GDM1 (cell line): ENCODE measurements at places on chromosomes 1 and 21.

DNA sequence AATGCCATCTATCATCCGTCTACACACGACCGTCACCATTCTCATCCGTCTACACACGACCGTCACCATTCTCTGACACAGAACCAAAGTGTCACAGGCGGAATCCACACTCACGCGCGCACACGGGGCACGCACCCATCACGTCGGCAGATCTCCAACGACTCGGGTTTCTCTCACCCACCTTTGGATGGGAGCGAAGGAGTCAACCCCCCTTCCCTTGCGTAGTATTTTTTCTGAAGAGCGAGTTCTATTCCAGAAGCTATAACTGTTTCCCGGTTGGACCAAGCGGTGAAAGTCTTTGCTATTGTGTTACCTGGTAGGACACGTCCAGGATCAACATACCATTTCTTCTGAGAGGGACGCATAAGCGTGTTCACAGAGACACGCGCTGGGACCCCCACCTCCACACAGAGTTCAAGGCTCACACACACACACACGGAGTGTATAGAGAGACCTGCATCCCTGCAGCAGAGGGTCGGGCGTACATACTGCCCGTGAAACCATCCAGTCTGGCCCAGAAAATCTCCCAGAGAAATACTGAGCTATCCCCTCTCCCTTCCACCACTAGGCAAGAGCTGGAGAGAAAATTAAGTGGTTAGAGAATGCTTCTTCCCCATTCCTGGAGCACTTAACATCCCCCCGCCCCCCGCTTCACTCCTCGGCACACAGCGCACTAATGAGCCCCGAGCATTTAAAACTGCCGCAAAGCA, 741 bp downstream of the DUSP10 start:
- DNase-seq, result peak; percentile 50

- no peak for DNase-seq
Measured at GRCh38 chr1:156813750-156814570, 2.7 kb downstream of the SH2D2A start.

DNA sequence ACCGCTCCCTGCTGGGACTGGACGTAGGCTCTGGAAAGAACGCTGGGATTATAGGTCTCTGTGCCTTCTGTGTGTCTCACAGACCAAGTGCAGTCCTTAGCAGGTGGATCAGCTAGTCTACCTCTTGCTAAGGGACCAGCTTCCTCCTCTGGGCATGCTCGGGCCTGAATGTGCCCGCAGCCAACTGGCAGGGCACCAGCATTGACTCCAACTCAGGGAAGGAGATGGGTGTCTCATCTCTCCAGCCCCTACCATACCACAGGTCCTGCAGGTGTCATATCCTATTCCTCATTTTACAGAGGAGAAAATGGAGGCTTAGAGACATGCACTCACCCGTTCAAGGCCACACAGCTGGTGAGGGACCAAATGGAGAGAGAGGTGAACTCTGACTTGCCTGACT, 340.2 kb downstream of the PTPRU start:
- no peak for DNase-seq

DNA sequence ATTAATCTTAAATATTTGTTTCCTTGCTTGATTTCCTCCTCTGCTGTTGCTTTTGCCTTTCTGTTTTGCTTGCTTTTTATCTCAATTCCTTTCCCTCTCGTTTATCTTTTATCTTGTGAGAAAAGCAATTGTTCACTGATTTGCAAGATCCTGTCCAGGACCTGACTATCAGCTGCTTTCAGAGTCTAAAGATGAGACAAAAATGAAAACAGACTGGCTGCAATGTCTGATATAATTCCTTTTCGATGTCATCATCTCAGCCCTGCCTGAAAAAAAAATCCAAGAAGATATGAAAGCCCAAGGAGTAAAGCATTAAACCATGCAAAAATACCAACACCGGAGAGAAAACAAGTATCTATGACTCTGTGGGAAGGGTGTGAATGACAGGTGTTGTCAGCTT, 225.5 kb downstream of the PATJ start:
- DNase-seq, result no peak

DNA sequence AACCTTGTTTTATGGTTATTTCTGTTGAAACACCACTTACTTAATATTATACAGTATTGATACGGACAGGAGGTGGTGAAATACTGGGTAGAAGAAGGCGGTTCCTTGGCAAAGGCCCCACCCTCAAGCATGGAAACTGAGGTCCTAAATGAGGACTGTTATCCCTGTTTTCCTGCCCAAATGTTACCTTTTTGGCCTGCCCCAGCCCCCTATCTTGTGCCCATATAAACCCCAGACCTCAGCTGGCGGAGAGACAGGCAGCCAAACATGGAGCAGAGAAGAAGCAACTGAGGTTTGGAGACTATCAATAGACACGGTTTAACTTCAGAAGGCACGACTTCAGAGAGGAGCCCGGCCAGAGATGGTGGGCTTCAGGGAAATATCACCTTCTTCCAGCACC, 640.1 kb downstream of the PTPRU start:
- DNase-seq, result no peak

GRCh38 chr1:245026247-245026646, 128.5 kb upstream of the KIF26B start:
- no peak for DNase-seq

DNA sequence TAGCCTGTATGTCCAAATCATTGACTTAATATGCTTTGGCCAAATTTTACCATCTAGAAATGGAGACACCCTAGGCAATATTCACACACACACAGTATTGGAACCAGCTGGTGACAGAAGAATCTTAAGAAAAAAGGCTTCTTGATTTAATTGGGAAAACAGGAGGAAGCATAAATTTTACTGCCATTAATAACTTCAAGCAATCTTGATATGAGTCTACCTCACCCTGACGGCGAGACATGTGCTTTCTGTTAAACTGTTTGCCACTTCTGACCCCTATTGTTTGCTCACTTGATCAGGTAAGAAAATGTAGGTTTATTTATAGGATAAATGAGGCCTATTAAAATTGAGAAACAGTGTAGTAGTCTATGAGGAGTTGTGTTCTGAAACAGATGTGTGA, 73.2 kb downstream of the KIFAP3 start:
- DNase-seq, result no peak

DNA sequence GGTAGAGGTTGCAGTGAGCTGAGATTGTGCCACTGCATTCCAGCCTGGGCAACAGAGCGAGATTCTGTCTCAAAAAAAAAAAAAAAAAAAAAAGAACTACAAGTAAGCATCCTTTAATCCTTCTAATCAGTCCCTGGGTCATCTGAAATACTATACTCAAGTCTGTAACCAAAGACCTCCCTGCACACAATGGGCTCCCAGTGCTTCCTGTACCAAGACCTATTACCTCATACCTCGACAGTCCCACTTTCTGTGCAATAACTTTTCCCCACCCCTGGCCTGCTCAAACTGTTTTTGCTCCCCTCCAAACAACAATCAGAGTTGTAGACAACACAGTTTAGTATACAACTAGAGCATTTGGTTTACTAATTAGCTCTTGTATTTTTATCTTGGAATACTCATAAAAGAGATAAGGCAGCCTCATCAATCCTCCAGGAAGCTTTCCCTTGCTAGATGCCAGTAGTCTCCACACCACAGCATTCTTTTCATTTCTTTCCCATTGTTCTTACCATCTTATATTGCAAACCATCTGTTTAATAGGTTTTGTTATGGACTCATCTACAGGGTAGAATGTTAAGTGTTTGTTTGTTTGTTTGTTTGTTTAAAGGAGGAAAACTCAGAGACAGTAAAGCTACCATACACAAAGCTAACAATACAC, 19.2 kb upstream of the RLF start:
- DNase-seq, result no peak

DNA sequence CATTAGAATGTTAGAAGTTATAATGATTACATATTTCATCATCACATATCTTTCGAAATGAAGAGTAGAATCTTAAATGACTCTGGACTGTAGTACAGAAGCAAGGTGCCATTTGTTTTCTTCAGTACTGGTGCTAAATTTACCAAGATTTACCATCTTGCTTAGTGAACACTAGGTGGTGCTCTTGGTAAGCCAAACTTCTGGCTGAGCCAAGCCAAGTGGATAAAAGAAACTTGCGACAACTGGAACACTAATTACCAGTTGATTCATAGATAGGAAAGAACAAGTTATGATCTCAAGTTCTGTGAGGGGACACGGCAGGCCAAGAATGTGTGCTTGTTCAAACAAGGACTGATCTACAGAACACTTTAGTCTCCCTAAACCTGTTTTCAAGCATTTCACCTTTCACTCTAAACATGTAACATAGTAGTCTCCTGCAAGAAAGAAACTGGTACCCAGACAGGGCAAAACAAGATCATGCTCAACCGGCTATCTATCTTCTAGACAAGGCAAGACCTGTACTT, 19.8 kb downstream of the SPRTN start:
- DNase-seq, result peak; percentile 30

GRCh38 chr1:18883636-18884418, 18.5 kb downstream of the ALDH4A1 start:
- DNase-seq, result peak; percentile 12

DNA sequence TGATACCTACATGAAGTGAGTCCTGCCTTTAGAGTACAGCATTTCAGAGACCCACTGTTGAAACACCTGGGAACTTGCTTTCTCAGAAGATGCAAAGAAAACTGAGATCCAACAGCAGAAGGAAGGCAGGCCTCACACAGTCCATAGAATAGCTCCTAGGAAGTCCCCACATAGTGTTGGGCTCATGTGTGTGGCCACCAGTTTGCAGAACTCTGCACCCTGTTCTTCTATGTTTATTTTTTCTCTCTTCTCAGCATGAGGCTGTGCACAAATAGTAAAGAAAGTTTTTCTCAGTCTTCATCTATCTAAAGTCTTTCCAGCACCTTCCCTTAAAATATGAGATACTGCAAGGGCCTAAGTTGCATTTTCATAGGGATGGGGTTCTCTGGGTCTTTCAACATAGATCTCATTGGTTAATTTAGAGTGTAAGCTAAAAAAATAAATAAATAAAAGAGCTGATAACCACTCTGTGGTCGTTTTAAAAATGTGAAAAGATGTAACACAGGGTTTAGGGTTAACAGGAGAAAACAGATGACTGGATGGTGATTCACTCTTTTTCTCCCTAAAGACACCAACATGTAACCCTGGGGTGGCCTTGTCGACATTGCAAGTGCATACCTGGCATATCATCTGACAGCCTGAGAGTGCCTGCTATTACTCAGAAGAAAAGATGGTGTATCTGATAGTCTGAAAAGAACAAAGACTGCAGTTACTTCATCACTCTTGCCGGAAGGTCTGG, 94.6 kb downstream of the ZC3H11B start:
- DNase-seq, result no peak

DNA sequence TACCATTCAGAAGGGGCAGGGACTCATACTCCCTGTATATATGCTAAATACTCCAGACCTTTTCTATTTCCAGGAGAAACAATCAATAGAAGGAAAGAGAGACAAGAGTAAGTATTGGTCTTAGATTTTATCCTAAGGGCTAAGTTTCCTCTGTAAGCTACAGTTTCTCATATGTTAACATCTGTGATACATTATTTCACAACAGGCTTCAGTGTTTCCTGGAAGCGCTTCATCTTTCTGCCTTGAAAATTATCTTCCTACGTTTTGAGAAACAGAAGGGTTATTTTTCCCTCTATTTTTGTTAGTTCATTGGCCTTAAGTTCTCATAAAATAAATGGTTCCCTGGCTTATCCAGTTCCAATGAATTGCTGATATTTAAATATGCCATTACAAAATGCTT, 15.6 kb downstream of the FMO1 start:
- DNase-seq, result no peak

- DNase-seq, result no peak
Measured at GRCh38 chr1:226486161-226486560, 62.4 kb upstream of the STUM start.

DNA sequence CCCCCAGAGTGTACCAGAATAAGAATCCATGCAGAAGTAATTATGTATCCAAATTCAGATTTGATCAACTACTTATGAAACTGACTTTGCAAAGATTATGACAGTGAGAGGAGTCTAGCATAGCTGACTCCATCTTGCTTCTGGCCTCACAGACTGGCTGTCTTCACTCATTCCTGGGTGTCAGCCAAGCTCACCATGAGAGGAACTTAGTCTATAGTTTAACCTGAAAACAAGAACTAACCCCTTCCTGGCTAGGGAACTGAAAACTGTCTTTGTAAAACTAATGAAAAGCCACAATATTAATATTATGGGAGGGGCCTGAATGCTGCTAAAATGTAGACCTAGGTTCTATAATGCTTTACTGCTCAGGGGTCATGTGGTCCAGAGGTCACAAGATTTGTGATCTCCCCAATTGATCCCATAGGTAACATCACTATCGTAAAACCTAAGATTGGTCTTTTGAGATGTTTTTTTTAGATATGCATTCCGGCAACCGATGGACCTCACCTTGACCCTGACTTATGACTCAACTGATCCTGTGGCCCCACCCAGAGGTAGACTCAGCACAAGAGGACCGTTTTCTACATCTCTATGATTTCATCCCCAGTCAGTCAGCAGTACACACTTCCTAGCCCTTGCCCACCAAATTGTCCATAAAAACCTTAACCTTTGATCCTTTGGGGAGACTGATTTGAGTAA, 55.2 kb downstream of the ATP1B1 start:
- DNase-seq, result no peak

DNA sequence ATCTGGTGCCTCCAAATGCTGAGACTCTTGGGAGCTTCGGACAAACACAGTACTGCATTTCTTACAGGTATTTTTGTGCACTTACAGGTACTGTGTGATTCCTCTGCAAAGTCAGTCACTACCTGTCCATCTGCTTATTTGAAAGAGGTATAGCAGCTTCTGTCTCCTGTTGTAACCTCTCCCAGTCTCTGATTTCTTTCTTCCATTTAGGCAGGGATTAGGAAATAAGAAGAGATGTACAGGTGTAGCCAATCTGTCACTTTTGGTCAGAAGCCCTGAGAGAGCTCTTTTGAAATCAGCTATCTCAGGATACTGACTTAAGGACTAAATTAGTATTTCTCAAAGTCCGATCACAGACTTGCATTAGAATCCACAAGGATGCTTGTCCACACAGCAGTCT, 54.0 kb downstream of the AKT3 start:
- DNase-seq, result no peak

GRCh38 chr1:53207726-53208125, 11.1 kb downstream of the CPT2 start:
- DNase-seq, result no peak

DNA sequence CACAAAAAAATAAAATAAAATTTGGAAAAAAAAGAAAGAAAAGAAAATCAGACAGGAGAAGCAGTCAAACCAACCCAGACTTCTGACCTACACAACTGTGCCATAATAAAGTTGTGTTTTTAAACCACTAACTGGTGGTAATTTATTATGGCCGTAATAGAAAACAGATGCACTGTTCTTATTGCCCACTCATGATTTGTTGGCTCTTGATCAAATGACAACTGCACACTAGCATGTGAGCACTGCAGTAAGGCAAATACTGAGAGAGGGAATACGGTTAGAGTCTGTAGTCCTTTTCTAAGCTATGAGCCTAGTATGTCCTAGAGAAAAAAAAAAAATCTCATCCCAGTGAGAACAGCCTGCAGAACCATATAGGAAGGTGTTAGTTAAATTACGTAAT, 61.2 kb upstream of the TNR start:
- no peak for DNase-seq

- DNase-seq, result no peak
Measured at GRCh38 chr21:41848533-41848932, 30.6 kb downstream of the PRDM15 start.
